Nephron progenitor cell (in vitro differentiated cells): ENCODE measurements at places on chromosomes 12 and 14.

DNA sequence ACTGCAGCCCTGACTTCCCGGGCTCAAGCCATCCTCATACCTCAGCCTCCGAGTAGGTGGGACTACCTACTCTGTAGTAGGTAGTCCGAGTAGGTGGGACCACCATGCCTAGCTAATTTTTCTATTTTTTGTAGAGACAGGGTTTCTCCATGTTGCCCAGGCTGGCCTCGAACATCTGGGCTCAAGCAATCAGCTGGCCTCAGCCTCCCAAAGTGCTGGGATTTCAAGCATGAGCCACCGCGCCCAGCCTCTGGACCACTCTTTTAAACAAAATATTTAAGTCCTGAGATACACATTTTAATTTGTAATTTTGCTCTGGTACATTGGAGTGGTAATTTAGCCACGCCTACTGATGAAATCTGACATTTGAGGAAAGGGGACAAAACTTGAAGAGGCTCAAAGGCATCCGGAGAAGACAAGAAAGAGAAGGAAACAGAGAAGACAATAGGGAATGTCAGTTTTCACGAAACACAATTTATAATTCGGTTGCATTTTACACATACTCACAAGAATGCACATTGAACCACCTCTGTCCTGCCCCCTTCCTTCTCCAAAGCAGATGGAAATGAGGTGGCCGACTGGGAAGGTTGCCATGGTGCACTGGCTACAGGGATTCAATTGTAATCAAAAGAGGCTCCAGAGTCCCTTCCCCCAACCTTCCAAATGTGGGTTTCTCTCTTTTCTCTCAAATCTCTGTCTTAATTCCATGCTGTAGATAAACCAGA, 9.7 kb upstream of the TUBA1A start:
- DNase-seq = no peak

- DNase-seq = no peak
Measured at GRCh38 chr12:17361224-17361623, 728.8 kb downstream of the RERGL start.

DNA sequence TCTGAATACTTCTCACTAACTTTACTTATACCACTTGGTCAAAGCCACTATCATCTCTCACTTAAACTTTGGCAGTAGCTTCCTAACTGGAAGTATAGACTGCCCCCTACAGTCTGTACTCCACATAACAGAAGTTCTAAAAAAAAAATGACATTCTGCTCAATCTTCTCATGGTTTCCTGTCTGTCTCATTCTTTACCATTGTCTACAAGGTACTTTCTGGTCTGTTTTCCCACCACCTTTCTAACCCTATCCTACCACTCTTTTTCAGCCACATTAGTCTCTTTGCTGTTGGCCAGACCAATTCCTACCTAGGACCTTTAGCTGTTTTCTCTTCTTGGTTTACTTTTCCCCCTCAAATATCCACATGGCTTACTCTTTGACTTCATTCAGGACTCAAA, 14.7 kb downstream of the CPSF6 start:
- DNase-seq = no peak

DNA sequence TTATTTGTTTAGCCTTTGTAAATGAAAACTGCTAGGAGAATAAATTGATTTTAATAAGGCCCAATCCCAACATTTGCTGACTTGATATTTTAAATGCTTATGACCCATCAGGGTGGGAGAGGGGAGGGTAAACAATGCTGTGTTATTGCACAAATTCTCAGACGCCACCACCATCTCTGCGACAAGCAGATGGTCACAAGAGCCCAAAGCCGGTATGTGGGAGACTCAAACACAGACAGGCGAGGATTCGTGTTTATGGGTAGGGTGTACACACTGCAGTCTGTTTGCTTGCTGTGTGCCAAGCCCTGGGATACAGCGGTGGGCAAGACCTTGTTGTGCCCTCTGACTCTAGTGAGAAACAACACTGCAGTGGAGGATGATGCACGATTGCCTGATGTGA, 39.2 kb upstream of the PWP1 start:
- no peak for DNase-seq

DNA sequence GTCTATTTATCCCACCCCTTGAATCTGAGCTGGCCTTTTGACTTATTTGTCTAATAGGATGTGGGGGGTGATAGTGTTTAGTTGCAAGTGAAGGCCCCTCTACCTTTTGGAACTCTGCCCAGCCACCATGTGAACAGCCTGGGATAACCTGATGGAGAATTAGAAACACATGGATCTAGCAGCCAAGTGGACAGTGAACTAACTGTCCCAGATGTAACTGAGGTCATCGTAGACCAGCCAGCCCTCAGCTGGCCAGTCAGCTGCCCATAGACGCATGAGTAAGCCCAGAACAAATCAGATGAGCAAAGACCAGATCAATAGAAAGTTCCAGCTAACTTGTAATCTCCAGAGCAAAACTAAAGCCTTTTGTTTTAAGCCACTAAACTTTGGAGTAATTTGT, 19.0 kb downstream of the KLRB1 start:
- no peak for DNase-seq

GRCh38 chr12:94925206-94925605, 78.3 kb downstream of the NDUFA12 start:
- DNase-seq = no peak

GRCh38 chr12:71090971-71091370, 66.8 kb downstream of the TSPAN8 start:
- no peak for DNase-seq

DNA sequence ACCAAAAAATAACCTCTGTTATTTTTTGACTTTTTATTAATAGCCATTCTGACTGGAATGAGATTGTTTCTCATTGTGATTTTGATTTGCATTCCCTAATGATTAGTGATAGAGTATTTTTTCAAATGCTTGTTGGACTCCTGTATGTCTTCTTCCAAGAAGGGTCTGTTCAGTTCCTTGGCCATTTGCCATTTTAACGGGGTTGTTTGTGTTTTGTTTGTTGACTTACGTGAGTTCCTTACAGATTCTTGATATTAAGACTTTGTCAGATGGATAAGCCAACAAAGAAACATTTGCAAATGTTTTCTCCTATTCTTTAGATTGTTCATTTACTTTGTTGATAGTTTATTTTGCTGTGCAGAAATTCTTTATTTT, 651.6 kb upstream of the LRFN5 start:
- no peak for DNase-seq

DNA sequence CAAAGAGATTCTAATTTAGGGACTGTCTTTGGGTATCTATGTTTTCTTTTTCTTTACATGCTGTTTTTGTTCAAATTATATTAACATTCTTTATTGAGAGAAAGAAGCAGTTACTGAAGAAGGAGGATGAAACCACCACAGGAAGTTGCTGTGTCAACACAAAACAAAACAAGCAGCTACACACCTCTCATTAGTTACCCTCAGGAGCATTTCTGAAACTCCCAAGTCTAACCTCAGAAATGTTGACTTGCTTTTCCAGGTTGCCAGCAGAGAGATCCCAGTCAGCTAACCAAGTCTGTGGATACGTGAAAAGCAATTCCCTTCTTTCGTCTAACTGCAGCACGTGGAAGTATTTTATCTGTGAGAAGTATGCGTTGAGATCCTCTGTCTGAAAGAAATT, 33.5 kb downstream of the CLEC1A start:
- DNase-seq = no peak

GRCh38 chr12:120710805-120711296, 593 bp downstream of the UNC119B start:
- DNase-seq = peak; percentile 58

DNA sequence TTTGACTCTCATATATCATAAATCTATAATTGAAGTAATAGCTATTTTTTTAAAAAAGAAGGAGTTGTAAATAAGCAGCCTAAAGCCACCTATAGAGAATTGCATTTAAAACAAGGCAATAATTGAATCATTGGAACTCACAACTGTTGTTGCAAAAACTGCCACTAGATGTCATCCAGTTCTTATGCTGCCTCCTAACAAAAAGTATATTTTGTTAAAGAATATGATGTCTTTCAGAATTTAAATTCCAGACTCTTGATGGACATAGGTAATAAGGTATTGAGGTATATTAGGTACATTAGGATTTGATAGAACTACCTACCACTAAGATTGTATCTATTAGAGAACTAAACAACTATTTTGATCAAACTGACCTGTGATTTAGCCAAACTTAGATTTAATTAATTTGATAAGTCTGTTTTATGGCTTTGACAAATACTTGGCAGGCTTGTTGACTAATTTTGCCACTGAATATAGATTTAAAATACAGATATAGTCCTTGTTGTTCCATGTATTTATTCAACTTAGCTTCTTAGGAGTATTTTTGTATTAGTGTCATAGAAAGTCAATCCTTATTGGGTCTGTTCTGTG, 401.4 kb downstream of the RPL10L start:
- no peak for DNase-seq

DNA sequence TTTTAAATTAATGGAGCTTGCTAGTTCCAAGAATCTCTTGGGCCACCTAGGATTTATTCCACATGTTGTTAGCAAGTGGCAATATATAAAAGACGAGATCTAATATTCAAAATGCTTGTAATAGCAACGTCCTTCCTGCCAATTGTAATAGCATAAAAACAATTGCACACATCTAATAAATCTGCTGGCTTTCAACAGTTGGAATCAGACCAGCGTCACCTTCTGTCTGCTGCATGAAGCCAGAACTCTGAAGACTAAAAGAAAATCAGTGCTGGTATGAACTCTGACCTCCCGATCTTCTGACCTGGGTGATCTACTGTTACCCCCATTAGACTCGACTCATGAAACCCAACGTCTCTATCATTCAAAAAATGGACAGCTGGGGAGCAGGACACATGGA, 100.6 kb downstream of the DIO2 start:
- DNase-seq = no peak

- no peak for DNase-seq
Measured at GRCh38 chr14:99872786-99873440, 79.7 kb downstream of the EML1 start.

DNA sequence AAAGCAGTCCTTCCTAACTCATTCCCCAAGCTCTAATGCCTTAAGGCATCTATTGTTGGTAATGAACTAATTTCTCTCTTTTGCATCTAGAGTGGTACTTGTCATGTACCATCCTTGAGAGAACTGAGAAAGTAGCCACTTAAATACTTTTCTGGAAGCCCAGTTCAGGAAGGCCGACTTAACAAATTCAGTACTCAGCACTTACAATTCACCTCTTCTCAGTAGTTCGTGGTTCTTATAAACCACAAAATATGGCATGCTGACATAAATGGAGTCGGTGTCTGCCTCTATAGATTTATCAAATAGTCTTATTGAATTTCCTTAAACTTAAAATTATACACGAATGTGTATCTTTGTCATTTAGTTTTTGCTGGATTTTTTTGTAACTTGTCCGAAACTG, 9.4 kb upstream of the COCH start:
- DNase-seq = no peak

- no peak for DNase-seq
Measured at GRCh38 chr12:28129031-28129430, 61.2 kb upstream of the CCDC91 start.

GRCh38 chr14:30791522-30792351, 82.6 kb upstream of the COCH start:
- no peak for DNase-seq

DNA sequence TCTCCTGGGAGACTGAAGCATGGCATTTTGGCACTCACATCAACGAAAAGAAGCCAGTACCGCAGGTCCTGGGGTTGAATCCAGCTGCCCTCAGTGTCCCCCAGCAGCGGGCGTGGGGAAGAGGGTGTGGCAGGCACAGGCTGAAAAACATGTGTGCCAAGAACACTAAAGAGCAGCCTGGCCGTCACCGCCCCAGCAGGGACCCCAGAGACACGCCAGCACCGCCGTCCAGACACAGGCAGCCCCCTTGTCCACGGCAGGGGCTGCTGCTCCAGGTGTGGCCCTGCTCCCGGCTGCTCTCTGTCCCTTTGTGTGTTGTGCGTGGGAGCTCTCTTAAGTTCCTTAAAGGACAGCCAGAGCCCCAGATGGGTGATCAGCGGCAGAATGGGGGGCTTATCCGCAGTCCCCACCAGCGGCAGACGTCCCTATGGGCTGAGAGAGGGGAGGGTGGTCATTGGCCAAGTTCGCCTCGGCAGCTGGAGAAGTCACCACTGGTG, 556 bp downstream of the PHETA1 start:
- DNase-seq = peak; percentile 28

GRCh38 chr12:54608156-54608555, 19.7 kb upstream of the PPP1R1A start:
- no peak for DNase-seq

- DNase-seq = peak; percentile 53
Measured at GRCh38 chr12:12562016-12562483, 613 bp downstream of the DUSP16 start.

- DNase-seq = no peak
Measured at GRCh38 chr12:65924716-65925115, 100.4 kb downstream of the HMGA2 start.

GRCh38 chr12:116492703-116493324, 66.4 kb upstream of the MAP1LC3B2 start:
- DNase-seq = no peak

DNA sequence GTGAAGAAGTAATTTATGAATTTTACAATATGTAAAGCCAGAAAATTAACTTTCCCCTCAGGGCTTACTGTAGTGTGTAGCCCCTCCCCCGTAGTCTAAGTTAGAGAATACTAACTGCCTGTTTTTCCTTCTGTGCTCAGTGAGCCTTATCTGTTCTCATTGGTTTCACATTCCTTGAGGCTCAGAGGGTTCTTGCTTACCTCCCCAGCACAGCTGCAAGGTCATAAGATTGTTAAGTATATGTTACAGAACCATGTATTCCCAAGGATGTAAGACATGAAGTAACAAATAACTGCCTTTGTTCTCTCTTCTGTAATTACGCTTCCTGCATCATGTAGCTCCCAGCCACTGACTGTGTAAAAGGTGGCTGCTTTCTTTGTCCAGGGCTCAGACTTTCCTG, 1351.1 kb downstream of the TMEM121 start:
- DNase-seq = no peak

GRCh38 chr12:29639893-29640495, 142.5 kb upstream of the OVCH1 start:
- no peak for DNase-seq

- DNase-seq = no peak
Measured at GRCh38 chr12:66885115-66885875, 206.4 kb upstream of the GRIP1 start.

- no peak for DNase-seq
Measured at GRCh38 chr14:95018821-95019220, 138.5 kb downstream of the DICER1 start.

DNA sequence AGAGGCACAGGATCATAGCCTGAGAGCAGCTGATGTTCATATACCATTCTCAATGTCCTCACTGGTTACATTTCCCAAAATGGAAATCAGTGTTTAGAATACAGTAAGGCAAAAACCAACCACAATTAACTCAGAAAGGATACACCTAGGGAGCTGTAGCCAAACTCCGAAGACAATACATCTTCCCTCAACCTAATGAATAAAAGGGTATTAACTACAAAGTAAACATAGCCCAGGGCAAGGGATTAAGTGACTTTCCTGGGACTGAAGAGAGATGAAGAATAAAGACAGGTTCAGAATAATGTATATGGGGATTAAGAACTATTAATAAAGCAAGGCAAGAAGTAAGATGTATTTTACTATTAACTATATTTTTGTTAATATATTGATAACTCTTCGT, 79.5 kb downstream of the RPS29 start:
- no peak for DNase-seq
